ENCODE measurements at places on chromosomes 2 and 18. TPM values are rescaled to one million over a fixed set of nuclear protein-coding genes. Genes with fewer than 3 reads are reported as not detected.

GRCh38 chr18:13241083-13241892, 22.7 kb downstream of the LDLRAD4 start:
- no peak for DNase-seq

- DNase-seq, result no peak
Observed at GRCh38 chr2:174615871-174616436, 18.4 kb upstream of the WIPF1 start.

DNA sequence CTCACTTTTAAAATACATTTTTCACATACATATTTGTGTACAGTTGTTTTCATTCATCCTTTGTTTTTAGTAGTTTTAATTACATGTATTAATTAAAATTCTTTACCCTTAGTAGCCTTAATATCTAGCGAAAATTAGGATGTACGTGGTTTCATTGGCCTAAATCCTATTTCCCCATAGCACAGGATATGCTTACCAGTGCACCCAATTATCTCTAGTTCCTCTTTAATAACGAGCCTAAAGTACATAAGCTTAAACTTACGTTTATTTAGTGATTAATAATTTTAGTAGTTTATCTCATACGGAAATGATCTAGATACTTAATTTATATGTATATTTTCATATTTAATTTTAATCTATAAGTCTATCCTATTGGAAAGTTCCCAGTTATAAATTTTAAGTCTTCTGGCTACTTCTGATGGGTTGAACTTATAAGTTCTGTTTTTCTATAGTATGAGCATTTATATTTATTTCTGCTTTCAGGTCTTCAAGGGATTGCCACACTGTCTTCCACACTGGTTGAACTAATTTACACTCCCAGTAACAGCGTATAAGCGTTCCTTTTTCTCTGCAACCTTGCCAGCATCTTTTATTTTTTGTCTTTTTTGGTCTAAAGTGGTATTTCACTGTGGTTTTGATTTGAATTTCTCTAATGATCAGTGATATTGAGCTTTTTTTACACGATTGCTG, 21.4 kb upstream of the RUFY4 start:
- no peak for DNase-seq

DNA sequence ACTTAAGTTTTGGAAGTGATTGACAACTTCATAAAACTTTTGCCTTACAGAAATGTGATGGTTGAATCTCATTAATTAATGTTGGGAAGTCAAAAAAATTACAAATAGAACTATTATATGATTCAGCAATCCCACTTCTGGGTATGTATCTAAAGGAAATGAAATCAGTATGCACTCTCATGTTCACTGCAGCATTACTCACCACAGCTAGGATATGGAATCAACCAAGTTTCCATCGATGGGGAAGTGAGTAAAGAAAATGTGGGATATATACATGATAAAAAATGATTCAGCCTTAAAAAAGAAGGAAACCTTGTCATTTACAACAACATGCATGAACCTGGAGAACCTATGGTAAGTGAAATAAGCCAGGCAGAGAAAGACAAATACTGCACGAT, 112.4 kb upstream of the WDR75 start:
- DNase-seq, result no peak

GRCh38 chr18:44750774-44751173, 70.1 kb downstream of the SETBP1 start:
- no peak for DNase-seq

GRCh38 chr2:69554981-69555380, 88.6 kb downstream of the AAK1 start:
- DNase-seq, result no peak

- DNase-seq, result no peak
Observed at GRCh38 chr2:70988151-70988550, 6.5 kb downstream of the TEX261 start.

ELOA2 gene
- polyA plus RNA-seq, result not detected
